KBM-7 (cell line): ENCODE measurements at places on chromosomes 12 and 14.

DNA sequence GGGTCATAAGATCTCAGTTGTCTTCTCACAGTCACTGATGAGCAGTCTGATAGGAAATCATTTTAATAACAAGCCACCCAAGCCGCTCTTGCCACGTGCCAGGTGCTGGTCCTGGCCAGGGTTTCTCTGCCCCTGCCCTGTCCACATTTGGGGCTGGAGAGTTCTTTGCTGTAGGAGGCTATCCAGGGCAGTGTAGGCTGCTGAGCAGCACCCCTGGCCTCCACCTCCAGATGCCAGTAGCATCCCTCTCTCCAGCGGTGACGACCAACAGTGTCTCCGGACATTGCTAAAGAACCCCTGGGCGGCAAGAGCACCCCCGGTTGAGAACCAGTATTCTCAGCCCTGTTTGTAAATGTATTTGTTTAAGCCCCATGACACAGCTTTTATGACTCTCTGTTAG, 243.7 kb downstream of the GLT1D1 start:
- DNase-seq: no peak

DNA sequence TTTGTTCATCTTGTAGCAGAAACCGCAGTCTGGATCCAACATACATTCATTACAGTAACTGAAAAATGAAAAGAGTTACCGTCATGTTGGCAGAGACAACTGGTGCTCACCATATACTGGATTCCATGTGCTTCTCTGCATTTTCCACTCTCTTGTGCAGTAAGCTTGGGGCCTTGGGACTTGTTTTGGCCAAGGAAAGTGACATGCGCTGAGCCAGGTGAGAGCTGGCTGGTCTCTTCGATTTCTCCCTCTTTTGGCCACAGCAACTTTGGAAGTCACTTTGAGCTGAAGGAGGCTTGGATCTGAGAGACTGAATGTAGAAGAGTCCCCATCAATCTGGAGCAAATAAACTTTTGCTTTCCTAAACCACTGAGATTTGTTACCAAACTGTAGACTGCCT, 210.6 kb upstream of the ABCD2 start:
- DNase-seq: no peak

DNA sequence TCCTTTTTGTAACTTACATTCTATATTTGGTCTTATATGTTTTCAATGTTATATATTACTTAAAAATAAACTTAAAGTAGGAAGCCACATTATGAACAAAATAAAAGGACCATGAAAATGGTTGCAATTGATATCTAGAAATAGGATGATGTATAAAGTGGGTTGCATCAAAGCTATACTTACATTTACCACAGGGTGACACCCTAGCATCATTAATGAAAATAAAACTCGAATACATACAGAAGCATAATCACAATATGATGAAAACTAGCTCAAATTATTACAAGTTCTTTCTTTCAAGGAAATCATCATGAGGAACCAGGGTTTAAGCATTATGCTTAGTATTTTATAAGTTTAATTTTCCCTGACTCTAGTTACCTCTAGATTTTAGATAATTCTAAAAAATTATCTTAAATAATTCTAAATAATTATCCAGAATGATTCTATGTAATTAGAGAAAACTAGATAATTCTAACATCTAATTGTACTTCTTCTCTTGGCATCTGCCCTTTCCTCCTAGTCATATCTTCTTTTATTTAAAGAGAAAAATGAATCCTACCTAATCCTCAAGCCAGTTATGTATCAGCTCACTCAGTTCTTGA, 31.2 kb downstream of the TAS2R7 start:
- peak; percentile 52 for DNase-seq

DNA sequence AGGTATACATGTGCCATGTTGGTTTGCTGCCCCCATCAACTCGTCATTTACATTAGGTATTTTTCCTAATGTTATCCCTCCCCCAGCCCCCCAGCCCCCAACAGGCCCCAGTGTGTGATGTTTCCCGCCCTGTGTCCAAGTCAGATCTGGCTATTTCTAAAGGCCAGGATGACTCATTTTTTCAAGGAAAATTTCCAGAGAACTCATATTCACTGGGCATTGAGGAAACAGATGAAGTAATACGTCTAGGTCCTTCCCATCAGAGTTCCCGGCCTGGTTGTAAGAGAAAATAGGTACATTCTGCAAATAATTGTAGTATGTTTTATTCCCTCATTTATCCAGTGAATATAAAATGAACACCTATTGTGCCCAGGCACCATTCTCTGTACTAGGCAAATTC, 345.2 kb downstream of the BCL11B start:
- no peak for DNase-seq

- no peak for DNase-seq
Observed at GRCh38 chr14:92552066-92552465, 38.5 kb downstream of the RIN3 start.

GRCh38 chr12:120376009-120376408, 7.0 kb upstream of the MSI1 start:
- DNase-seq: no peak

DNA sequence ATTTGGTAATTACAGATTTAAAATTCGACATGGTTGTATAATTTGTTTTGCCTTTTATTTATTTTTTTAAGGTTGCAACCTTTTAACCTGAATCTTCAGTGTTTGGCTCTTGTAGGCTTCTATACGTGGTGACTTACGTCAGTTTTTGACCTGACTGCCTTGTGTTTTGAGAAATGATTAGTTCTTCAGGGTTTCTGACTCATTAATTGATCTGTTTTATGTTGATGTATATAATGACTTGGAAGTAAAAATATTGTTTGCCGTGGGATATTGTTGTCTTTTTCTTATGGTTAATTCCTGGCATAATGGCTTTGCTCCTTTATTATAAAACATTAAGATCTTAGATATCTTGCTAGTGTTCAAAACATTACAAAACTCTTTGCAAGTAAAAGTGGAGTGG, 2.5 kb downstream of the RASSF8 start:
- no peak for DNase-seq

GRCh38 chr12:68772714-68773113, 26.7 kb downstream of the SLC35E3 start:
- no peak for DNase-seq

DNA sequence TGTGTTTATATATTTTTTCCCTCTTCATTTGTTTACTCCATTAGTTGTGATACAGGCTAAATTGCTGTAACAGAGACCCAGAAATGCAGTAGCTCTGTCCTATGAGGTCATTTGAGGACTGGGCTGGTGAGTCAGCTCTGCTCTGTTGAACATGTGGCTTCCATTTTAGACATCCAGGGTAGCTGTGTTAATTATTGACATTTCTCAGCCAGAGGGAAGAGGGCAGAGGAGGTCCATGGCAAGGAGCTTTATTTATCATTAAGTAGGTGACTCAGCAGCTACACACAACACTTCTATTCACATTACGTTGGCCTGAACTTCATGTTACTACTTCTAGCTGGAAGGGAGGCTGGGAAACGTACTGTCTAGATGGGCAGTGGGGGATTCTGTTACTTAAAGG, 85.4 kb downstream of the PTCSC3 start:
- no peak for DNase-seq

DNA sequence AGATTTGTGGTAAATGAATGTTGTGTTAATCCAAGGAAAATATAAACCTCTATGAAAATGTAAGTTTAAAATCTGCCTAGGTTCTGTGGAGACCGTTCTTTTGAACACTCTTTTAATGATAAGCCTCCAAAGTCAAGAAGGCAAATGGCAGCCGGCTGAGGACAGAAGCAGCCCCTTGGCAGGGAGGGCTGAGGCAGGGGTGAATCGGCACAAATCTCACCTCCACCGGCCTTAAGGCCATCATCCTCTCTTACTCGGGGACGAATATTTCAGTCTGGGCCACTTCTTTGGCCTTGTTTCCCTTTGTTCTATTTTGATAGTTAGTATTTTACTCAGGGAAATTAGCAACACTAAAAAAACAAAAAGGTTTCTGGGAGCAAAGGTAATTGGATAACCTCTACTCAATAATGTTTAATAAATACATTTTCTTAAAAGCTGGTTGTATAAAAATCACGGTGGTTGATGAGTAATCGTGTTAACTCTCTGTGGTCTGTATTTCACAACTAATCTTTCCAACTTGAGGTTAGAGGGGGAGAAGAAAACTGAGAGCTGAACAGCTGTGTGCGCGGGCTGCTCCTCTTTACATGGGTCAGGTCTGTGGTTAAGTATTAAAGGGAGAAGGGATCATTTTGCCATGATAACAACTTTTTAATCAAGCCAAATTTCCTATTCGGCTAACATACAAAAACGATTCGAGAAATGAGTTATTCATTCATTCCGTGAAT, 18.6 kb downstream of the LGMN start:
- peak; percentile 64 for DNase-seq

DNA sequence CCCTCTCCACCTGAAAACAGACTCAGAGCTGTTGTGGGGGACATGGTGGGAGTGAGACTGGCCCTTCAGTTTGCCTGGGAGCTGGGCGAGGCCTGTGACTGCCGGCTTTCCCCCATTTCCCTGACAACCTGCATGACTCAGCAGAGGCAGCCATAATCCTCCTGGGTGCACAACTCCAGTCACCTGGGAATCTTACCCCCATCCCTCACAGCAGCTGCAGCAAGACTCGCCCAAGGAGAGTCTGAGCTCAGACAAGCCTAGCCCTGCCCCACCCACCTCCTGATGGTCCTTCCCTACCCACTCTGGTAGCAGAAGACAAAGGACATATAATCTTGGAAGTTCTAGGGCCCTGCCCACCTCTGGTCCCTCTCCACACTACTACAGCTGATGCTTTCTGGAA, 207.3 kb upstream of the ARID2 start:
- no peak for DNase-seq

- DNase-seq: no peak
Observed at GRCh38 chr12:91561958-91562325, 379.3 kb upstream of the DCN start.

DNA sequence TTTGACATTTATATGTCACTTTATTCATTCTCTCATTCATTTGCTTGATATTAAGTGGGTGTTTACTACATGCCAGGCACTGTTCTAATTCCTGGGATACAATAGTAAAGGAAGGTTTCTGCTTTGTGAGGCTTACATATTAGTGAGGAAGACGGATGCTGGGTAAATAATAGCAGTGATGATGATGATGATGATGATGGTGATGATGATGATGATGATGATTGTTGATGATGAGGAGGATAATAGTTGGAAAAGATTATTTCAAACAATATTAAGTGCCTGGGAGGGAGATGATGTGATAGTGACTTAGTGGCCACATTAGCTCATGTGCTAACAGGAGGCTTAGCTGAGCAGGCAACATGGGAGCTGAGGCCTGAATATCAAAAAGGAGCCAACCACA, 19.3 kb upstream of the TMEM233 start:
- DNase-seq: no peak

DNA sequence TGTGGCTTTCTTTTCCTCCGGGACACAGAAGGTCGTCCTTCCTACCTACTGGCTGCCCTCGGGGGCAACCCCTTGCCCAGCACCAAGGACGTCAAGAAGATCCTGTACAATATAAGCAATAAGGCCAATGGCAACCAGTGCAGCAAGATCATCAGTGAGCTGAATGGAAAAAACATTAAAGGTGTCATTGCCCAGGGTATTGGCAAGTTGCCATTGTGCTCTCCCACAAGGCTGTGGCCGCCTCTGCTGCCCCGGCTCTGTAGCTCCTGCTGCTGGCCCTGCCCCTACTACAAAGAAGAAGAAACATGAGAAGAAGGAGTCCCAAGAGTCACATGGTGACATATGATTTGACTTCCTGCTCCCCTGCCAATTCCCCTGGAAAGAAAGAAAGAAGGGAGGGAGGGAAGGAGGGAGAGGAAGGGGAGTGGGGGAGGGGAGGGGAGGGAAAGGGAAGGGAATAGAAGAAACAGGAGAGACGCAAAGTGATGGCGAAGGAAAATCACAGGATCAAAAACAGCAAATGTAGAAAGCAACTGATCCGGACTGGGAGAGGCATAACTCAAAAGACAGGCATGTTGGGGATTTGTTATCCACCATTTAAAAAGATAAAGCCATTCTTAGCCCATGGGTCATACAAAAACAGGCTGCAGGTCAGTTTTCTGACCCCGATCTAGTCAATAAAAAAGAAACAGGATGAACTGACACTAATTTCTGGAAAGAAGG, 61.3 kb upstream of the RESF1 start:
- peak; percentile 89 for DNase-seq
